ENCODE measurements at places on chromosomes 3 and 15.

DNA sequence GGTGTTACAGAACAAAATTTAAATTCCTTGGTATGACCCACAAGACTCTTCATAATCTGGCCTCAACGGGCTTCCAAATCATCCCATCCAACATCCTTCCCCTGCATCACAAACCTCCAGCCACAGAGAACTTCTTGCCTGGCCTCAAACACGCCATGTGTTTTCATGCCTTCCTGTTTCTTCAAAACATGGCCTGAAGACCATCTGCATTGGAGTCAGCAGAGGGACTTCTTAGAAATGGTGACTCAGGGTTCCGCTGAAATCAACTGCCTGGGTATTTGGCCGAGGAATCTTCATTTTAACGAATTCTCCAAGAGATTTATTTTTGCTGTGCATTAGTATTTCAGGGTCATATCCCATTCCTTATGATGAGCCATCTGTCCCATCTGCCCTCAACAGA is 138.1 kb upstream of the RAP2B start:
- no peak for DNase-seq

- no peak for DNase-seq
These were observed 492 bp upstream of the HIGD1A start for GRCh38 chr3:42804831-42805132.

GRCh38 chr3:62255758-62256157 is 117.6 kb downstream of the FEZF2 start:
- no peak for DNase-seq

DNA sequence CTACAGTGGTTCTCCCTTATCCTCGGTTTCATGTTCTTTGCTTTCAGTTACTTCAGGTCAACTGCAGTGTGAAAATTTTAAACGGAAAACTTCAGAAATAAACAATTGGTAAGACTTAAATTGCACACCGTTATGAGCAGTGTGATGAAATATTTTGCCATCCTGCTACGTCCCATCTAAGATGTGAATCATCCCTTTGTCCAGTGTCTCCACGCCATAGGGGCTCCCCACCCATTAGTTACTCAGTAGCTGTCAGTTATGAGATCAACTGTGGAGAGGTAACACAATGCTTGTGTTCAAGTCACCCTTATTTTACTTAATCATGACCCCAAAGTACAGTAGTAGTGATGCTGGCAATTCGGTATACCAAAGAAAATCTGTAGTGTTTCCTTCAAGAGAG is 47.4 kb downstream of the TJP1 start:
- no peak for DNase-seq

DNA sequence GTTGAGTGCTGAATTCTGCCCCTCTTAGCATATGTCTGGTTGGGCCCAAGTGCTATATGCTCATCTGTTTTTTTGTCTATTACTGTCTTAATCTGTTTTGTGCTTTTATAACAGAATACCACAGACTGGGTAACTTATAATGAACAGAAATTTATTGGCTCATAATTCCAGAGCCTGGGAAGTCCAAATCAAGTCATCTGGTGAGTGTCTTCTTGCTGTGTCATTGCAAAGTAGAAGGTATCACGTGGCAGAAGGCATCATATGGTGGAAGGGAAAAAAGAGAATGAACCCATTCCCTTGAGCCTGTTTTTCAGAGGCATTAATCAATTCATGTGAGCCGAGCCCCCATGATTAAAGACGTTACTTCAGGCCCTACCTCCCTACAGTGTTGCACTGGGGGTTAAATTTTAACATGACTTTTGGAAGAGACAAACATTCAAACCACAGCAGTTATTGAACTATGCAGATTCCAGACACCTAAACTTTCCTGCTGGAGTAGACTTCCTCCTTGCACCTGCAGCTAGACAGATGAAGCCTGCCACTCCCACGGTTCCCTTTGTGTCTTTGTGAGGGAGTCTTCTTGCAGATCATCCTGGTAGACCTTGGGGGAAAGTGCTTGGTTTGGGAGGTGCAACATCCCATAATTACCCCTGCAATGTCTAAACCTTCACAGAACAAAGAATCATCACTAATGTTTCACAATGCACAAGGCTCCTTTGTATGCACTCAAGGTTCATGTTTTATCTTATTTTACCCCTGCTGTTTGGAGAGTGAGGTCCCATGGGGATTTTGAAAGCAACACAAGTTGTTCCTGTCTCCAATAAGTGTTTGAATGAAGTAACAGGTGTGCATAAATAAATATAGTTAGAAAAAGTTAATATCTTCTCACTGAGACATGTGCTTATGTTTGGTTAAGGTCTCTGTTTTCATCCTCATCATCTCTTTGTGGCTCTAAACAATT is 64.7 kb upstream of the XCR1 start:
- DNase-seq, result no peak

- no peak for DNase-seq
These were observed 282.6 kb downstream of the KLF13 start for GRCh38 chr15:31609258-31609681.

DNA sequence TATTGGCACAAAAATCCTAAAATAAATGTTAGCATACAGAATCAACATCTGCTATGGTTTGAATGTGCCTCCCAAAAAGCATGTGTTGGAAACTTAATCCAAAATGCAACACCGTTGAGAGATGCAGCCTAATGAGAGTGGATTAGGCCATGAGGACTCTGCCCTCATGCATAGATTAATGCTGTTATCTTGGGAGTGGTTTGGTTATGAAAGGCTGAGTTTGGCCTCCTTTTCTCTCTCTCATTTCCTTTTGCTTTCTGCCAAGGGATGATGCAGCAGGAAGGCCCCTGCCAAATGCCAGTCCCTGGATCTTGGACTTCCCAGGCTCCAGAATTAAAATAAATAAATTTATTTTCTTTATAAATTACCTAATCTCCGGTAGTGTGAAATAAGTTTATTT is 49.4 kb downstream of the SYNM start:
- DNase-seq, result no peak

GRCh38 chr3:175965036-175965435 is 1105.9 kb downstream of the NAALADL2 start:
- DNase-seq, result no peak

DNA sequence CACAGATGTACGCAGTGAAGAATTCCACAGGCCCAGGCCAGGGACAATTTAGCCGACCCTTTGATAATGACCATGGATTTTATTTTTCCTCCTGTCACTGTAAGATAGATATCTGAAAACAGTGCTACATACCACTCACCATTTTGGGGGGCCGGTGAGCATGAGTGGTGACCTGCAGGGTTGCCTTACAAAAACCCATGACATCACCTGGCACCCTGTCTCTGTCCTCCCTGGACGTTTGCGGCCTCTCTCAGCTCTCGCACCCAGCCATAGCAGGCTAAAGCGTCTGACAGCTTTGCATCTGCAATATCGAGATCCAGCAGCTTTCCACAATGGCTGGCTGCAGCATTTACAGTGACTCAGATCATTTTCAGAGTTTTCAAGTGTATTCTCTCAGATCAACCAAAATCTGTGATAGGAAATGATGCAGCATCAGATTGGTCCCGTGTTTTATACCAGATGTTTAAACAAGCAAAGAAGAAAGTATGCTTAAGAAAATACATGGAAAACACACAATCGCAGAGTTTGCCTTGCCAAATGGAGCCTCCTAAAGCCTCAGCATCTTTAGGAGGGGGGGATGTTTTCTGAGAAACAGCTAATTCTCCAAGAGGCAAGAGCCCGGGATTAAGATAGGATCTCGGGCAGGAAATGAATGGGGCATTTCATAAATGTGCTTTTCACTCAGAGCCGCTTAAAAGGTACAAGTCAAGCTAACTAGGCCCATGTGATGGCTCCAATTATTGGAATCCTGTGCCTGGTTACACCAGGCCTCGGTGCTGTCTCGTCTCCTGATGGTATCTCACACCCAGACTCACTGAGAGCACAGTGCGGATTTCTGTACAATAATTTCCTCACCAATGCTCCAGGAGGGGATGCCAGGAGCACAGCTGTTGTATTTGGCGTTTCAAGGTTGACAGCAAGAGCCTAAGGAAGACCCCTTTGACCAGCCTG is 257.3 kb downstream of the XXYLT1 start:
- no peak for DNase-seq

- no peak for DNase-seq
These were observed 51.9 kb downstream of the RASA2 start for GRCh38 chr3:141538568-141539240.

- no peak for DNase-seq
These were observed 205.6 kb downstream of the CADM2 start for GRCh38 chr3:85164436-85164835.

DNA sequence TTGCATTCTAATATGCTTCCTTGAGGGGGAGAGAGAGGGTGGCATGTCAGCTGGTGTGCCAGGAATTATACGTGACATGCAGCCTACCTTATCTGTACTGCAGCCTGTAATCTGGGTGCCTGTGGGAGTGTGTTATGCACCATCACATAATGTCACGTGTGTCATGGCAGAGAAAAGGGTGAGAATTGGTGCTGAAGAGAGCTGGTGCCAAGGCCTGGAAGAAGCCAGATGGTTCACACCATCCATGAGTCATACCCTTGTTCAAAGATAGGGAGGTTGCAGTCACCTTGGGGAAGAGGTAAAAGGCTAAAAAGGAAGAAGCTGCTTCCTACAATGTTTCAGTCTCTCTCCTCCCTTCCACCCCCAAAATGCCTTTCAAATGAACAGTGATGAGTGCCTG is 5.3 kb downstream of the BRPF1 start:
- DNase-seq, result no peak

DNA sequence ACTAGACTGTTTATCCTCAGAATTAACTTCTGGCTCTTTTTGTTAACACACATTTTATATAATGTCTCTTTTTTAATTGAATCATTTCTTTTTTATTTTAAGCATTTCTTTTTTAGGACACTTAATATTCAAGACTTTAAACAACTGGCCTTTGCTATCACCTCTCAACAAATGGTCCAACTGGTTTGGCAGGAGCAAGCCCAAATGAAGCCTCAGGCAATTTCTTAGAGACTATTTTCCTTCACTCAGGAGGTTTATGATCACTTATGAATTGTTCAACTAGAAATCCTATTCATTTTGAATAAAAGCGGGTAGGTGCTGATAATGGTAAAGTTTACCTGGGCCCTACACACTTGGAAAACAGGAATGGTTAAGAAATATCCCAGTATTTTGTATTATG is 705.6 kb upstream of the GBE1 start:
- no peak for DNase-seq
